ENCODE measurements at places on chromosomes 2 and 18.

DNA sequence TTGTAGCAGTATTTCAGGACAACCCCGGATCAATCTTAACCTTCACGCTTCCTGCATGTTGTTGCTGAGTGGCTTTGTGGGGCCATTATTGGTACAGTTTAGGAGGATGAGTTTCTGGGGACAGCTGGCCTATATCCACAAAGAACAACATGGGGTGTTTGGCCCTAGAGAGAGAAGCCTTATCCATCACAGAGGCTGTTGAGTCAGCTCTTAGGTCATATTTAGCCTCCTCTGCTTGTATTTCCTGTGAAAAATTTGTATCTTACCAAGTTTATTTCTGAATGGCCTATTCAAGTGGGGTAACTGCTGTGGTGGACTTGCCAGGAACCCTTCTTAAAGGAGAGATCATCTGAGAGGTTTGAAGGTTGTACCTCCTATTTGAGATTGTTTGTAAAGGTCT, 77.6 kb downstream of the MAP4K4 start:
- no peak for DNase-seq

- peak; percentile 45 for DNase-seq
These were observed 901 bp downstream of the SPOPL start for GRCh38 chr2:138502255-138503086.

DNA sequence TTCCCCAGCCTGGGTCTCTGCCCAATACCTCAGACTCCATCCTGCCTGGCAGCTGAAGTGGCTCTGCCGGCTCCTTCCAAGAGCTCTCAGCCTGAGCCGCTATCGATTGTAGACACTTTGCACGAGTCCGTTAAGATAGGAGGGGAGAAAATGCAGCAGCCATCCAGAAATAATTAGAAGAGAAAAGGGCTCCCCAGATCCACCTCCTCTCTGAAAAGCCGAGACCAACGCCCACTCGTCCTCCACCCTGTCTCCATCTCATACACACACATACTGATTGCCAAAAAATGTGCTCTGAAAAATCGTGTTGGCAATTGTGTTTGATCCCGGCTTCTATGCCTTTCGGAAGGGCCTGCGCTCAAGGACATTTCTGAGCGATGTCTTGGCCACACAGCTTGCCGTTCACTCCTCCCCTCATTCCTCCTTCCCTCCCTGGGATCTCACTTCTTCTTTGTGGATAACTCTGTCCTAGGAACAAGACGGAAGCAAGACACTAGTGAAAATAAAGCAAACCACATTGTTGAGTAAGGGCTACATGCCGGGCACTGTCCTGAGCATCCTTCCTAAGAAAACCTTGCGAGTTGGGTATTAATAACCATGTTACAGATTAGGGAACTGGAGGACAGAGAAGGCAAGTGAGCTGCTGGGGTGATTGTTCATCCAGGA, 372.8 kb upstream of the MYT1L start:
- no peak for DNase-seq

DNA sequence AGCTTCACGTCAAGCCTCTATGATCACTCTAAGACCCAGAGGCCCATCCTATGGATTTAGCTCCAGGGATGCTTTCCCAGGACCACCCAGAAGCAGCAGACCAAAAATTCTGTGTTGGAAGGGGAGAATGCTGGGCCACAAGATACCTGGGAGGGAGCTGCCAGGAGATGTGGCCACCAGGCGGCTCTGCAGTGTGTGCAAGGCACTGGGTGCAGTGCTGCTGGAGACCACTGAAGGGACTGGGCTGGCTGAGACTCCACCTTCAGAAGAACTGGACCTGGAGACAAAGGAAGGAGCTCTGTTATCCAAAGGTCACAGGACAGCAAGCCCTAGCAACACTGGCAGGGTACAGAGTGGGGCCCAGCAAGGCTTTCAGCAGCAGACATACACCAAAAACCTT, 34.0 kb downstream of the KANSL3 start:
- DNase-seq, result peak; percentile 37

DNA sequence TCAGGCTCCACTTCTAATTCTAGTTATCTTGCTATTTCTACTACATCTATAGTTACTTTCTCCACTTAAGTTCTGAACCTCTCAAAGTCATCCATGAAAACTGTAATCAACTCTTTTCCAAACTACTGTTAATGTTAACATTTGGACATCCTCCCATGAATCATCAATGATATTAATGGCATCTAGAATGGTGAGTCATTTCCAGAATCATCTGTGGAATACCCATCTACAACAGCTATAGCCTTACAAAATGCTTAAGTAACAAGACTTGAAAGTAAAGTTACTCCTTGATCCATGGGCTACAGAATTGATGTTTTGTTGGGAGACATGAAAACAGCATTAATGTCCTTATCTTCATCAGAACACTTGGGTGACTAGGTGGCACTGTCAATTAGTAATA, 35.4 kb downstream of the BARD1 start:
- DNase-seq, result no peak

DNA sequence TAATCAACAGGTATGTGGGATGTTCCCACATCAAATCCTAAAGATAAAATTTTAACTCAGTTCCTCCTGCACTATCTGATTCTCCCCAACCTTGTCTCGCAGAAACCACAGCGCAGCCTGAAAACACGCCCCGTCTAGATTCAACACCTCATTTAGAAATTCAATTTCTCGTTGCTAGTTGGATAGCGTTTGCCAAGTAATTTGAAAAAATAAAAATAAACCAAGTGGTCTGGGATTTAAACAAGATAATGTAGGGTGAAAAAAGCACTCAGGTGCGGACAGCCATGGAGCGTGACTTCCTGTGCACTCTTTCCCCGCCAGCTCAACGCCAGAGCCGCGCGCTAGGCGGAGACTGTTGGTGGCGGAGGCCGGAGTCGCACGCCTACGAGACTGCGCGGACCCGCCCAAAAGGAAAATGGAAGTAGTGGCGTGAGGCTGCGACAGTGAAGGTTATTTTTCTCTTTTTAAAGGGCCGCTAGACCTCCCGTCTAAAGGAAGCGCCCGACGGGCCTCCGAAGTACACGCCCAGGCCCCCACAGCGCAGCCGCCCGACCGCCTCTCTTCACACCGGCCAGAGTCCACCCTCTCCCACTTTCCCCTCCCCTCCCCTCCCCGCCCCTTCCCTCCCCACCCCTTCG, 615 bp upstream of the CCNT2 start:
- DNase-seq, result no peak

GRCh38 chr2:10820562-10820961, 8.0 kb upstream of the PDIA6 start:
- no peak for DNase-seq

GRCh38 chr2:112841295-112842044, 4.9 kb upstream of the IL1B start:
- DNase-seq, result no peak

- DNase-seq, result no peak
These were observed 133.0 kb downstream of the MAP4K4 start for GRCh38 chr2:101830555-101830954.

- no peak for DNase-seq
These were observed 68.4 kb downstream of the ID2 start for GRCh38 chr2:8750221-8750620.

- peak; percentile 84 for DNase-seq
These were observed 25.3 kb upstream of the SEMA4C start for GRCh38 chr2:96895032-96895745.
